ENCODE measurements at places on chromosomes 1 and 21.

DNA sequence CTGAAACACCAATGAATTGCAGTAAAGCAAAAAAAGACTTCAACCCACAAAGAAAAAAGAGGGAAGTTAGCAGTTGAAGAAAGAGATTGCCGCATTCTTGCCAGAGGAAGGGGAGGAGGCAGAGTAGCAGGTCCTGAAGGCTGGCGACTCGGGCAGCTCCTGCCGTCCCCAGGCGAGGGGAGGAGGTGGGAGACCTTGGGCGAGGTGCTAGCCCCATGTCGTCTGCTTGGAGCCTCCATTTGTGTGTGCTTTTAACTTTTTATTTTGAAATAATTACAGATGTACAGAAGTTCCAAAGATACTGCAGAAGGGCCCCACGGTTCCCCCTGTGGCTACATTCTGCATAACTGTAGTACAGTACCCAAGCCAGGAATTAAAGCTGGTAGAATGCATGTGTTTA is 6.7 kb downstream of the TRPM2 start:
- no peak for DNase-seq

DNA sequence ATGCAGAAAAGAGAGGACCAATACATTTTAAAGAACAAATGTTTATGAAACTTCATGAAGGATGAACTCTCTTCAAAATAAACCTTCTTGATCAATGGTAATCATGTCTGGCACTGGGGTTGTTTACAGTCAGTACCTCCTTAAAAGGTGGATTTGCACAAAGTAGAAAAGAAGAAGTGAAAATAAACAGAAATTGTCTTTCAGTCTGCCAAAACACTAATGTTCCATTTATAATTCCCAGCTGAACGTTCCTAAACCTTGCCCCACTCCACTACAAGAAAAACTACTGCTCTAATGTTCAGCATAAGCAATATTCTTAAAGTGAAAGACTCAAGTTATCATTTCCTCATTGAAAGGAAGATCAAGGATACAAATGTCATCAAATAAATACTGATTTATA is 86.2 kb downstream of the EIF4G3 start:
- DNase-seq = no peak

DNA sequence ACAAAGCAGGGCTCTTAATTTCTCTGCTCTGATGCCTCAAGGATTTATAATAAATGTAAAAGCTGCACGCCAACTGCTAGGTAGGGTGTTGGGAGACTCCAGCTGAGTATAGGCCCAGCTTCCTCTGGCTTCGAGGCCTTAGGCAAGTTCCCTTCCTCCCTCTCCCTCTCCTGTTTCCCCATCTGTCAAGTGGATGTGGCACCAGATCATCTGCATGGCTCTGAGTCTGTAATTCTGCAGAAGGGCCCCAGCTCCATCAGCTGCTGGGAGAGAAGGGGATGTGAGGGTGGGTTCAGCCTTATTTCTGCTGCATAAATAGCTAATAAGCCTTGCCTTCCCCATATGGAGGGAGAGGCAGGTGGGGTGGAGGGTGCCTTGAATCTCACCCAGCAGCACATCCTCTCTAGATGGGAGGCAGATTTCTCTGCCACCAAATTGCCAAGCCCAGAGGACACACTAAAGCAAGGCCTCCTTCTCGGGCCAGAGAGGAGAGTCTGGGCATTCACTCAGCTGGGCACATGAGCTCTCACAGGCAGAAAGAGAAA is 3.8 kb downstream of the TRIM62 start:
- DNase-seq = no peak

DNA sequence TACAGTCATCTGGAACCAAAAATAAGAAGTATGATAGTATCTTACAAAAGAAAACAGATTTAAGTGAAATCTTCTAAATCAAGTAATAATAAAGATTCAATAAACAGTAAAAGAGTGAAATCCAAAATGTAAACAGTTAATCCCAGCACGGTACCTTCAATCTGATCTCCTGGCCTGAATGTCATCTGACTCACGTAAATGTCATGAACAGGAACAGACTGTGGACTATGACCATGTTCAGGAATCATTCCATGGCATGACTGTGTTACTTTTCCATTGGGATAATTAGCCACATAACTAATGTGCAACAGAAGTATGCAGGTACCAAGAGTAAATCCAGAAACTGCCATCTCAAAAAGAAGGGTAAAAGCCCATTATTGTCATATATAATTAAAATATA is 18.0 kb downstream of the FRRS1 start:
- DNase-seq = no peak

GRCh38 chr1:247295746-247296145 is 35.9 kb downstream of the ZNF496 start:
- DNase-seq = no peak

DNA sequence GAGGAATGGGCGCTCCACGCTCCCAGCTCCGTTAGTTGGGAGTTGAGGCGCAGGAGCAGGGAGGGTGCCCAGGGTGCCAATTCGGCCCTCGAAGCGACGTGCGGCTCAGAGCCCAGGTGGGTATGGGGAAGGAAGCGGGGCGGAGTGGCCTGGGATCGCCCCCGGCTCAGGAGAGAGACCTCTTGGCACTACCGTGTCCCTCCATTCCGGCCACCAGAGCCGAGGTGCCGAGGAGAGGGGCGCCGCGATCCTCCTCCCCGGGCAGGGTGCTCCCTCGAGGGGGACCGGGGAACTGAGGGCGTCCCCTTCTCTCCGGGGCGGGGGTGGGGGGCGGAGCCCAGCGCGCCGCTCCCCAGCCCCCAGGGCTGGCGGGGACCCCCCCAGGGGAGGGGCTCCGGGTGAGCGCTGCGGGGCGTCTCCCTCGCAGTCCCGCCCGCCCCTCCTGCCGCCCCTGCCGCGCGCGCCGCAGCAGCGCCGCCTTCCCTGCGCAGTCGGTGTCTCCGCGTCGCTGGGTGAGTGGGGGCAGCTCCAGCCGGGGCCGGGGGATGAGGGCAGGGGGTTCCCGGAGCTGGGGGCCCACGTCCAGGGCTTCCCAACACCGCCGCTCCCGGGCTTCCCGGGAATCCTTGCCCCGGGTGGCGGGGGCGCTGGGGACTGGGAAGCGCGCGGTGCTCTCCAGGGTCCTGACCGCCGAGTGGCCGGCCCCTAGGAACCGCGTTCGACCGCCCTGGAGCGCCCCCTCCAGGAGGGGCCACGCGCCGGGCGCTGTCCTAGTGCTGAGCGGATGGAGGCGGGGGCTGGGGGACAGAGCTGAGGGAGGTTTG is at the start of gene HPCA:
Gene HPCA (plus strand): TSS at position 488 of the 824 bp plus-strand sequence. CDS start 2,408 bp downstream, outside the sequence.
- DNase-seq = no peak

- DNase-seq = no peak
Observed at GRCh38 chr1:110176299-110176956, 26.1 kb downstream of the SLC6A17 start.

- no peak for DNase-seq
Observed at GRCh38 chr21:44318489-44319285, 18.8 kb downstream of the PFKL start.

DNA sequence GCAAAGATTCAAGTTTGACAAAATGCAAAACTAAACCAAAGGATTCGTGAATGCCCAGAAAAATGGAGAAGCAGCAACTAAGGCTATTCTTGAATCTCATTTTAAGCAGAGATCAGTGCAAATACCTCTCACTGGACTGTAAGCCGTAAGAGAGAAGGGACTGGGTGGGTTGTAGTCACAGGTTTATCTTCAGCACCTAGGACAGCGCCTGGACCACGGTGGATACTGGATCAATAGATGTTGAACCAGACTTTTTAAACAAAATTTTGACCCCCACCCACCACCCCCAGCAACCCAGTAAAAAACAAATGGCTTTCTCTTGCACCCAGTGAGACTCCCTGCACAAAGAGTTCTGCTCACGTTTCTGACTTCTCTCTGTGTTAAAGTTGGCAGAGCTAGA is 347.1 kb downstream of the AJAP1 start:
- DNase-seq = no peak

GRCh38 chr1:235739631-235740030 is 90.0 kb upstream of the GNG4 start:
- no peak for DNase-seq

- DNase-seq = no peak
Observed at GRCh38 chr1:41906943-41907342, 11.8 kb downstream of the HIVEP3 start.

GRCh38 chr21:21233051-21233450 is 234.8 kb downstream of the NCAM2 start:
- DNase-seq = no peak

DNA sequence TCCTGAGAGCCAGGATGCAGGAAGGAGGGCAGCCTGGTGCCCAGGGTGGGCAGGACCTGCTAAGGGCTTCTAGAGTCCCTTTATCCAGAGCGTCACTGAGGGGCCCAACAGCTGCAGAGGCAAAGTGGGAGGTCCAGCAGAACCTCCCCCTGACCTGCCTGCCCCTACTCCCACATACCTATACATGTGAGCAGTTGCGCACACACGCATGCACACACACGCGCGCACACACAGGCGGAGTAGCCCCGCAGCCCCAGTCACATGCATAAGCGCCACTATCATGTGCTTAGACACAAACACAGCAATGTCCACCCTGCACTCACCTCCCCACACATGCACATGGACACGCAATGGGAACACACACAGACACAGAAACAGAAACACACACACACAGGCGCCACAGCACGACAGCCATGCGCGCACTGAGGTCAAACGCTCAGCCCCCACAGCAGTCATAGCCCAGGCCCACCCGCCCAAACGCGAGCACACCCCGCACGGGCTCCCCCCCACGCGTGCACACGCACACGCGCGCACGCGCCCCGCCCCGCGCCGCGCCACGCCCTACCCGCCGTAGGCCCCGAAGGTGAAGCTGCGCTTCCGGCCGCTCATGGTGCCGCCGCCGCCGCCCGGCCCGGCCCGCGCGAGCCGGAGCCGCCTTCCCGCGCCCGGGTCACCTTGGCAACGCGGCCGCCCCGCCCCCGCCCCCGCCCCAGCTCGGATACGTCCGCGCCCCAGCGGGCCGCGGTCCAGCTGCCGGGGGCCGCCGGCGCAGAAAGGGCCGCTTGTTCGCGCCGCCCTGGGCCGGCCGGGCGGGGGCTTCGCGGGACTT is 17.7 kb downstream of the RAP1GAP start:
- DNase-seq = no peak

- DNase-seq = no peak
Observed at GRCh38 chr1:192159781-192160180, 1.5 kb downstream of the RGS18 start.

GRCh38 chr1:21520899-21521716 is 11.9 kb downstream of the ALPL start:
- no peak for DNase-seq

GRCh38 chr1:223102797-223103533 is 40.1 kb downstream of the TLR5 start:
- no peak for DNase-seq

DNA sequence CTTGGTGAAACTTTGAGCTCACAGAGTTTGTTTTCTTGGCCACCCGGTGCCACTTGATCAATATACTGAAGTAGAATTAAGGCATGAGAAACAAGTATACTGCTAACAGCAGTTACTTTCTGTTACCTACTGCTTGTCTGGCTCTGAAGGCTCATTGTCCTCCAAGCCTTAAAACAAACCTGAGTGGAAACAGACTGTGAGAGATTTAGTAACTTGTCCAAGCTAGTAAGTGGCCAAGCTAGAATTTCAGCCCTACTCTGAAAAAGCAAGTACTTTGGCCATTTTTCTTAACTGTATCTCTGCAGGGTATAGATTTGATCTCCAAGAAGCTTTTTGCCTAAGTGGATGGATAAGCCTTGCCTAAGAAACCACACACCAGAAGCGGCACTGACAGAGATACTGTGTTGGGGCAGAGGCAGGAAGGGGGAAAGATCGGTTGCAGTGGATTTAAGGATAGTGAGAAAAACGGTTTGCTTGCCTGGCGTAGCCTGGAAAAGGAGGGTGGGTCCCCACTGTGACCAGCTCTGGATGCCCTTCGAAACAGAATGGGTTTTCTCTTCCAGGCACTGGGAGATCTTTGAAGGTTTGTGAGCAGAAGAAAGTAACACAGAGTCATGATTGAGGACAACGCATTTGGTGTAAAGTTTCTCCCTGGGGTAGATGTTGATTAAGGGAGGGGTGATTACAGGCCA is 2.1 kb upstream of the MACO1 start:
- DNase-seq = no peak

GRCh38 chr1:92441697-92442342 is 44.9 kb downstream of the GFI1 start:
- DNase-seq = no peak

- no peak for DNase-seq
Observed at GRCh38 chr1:183724350-183725042, 71.4 kb upstream of the APOBEC4 start.

DNA sequence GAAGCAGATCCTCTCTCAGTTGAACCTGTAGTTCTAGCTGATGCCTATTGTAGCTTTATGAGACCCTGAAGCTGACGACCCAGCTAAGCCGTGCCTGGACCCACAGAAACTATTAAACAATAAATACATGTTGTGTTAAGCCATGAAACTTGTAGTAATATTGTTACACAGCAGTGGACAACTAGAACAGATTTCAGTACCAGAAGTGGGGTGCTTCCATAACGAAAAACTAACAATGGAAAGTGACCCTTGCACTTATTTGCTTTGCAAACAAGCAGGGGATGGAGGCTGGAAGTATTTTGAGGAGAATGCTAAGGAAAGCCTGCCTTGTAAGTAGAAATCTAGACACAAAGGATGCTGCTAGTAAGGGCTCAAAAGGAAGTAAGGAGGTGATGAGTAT is 18.1 kb upstream of the HEATR1 start:
- DNase-seq = no peak

DNA sequence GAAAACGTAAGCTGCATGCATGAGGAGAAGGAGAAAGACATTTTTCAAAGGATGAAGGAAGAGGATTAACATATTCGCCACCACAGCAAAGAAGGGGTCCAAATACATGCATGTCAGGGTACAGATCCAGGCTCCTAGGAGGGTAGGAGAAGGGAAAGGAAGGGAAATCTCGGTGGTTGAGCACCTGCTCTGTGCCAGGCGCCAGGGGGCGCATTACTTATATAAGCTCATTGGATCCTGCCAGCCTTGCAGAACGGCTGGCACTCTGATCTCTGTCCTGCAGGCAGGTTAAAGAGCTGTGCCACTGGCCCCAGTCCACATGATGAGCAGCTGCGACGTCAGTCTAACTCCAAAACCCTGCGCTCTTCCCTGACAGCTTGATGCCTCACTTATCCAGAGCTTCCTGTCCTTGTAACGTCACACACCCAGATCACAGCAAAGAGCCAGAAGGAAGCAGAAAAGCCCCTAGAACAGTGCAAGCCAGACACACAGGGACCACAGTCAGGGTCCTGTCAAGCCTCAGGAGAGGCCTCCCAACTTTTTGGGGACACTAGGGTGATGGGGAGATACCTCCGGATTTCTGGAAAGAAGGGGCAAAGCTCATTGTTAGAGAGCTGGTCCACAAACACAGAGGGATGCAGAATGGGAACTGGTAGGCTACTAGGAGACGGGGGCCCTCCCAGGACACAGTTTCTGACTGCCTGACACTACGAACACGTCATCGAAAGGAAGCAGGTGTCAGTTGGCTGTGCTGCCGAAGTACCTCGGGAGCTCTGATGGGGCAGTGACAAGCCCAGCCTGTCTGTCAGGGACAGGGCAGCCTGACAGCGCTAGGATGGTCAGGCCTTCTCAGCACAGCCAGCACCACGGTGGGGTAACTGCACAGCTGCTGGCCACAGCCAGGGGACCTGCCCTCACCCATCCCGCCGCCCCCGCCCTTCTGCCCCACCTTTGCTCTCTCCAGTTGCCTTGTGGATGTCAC is 99.1 kb downstream of the BEND5 start:
- no peak for DNase-seq
